ENCODE measurements at places on chromosomes 11 and 22.

- no peak for DNase-seq
Observed at GRCh38 chr11:1728931-1729691, 21.3 kb downstream of the IFITM10 start.

DNA sequence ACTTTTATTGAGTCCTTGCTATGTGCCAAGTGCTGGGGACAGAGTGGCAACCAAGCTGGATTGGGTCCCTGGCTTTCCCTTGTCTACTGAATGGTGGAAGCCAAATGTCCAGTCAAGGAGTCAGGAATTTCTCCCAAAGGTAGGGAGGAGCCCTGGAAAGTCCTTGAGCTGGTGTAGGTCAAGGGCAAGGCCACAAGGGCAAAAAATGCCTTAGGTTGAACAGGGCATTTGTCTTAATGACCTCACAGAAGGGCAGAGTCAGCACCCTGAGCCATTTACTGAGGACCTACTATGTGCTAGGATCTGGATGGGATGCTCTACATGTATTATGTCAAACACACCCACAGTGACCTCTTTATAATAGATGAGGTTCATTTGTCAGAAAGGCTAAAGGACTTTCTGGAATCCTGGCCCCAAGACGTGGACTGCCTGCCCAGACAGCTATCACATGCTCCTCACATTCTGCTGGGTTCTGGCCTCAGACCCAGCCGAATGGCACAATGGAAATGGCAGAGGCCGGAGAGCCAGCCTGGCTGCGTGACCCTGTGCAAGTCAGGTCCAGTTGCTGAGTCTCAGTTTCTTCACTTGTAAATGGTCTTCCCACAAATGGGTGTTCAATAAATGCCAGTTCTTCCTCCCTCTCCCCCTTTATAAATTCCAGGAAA is 17.7 kb downstream of the MOGAT2 start:
- no peak for DNase-seq

DNA sequence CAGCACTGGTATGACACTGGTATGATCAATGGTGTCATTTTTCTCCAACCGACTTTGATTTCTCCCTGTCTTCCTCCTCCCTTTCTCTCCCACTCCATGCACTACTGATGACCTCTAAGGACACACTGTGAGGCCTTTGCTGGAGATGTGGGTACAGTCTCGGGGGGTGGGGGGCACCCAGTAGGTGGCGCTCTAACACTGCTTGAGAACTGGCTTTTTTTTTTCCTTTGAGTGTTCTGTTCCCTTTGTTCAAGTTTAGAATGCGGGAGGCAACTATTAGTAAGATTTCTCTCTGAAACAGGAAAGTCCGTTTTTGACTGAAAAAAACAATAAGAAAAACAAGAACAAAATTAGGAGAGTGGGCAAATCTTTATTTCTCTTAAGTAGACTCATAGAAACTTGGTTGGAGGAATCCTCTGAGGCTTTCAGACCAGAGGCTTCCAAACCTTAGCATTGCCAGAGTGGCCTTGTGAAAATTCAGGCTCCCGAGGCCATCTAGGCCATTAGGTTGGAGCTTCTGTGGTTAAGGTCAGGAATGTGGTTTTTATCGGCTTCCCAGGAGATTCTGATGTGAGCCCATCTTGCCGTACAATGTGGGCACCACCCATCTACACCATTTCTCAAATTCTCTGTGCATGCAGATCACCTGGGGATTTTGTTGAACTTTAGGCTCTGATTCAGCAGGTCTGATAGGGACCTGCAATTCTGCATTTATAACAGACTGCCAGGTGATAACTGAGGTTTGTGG is 43.2 kb downstream of the PANX1 start:
- DNase-seq, result peak; percentile 30

DNA sequence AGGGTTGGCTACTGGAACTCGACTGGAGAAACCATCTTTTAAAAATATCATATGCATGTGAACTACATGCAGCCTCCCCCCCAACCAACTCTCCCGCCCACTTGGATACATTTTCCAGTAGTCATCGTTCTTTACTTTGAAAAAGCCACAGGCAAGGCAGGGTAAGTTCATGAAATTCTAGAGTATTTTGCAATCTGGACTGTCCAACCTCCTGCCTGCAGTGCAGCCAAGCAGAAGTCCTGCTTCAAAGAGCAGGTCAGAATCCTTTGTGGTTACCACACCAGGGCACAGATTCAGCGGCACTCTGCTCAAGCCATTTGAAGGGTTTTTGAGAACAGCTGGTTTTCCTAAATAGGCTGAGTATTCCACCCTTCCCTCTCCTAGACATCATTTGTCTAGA is 12.1 kb downstream of the ELF5 start:
- DNase-seq, result no peak

DNA sequence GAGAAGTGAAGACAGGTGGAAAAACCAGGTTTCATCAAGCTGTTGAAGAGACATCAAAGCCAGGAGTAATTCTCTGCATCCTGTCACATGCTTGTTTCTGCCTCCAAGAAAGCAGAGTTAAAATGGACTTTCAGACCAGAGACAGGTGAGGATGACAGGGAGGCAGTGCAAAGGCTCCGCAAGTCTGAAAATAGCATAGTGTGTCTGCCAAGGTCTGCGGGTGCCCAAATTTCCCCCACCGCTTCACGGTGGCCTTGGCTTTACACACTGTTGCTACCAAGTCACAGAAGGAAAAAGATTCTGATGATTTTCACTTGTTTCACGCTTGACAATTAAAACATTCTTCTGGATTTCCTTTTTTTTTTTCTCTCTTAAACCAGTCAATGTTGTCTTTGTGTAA is 44.2 kb downstream of the SNX19 start:
- DNase-seq, result no peak

DNA sequence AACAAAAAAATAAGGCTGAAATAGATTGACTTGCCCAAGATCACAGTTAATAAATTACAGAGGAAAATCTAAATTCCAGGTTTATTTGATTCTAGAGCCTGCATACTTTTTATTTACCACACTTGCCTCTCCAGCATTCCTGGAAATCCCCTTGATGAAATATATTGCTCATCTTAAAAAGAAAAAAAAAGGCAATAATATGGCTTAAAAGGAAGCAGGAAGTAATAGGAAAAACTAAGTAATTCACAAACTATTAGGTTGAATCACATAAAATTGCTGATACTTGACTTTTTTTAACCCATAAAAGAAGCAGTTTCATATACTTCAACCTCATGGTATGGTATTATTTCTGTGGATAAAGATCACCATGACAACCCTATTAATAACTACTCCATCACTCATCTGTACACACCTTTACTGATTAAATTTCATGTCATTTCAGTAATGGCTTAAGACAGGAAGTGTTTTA is 52.9 kb downstream of the COPB1 start:
- no peak for DNase-seq
